ENCODE measurements at places on chromosomes 1 and 21. TPM values are rescaled to one million over a fixed set of nuclear protein-coding genes. Genes with fewer than 3 reads are reported as not detected.
A peak's percentile ranks its signal among the peaks of the same experiment; 100 is the strongest.

- no peak for DNase-seq
Measured at GRCh38 chr1:106880226-106880625, 176.2 kb upstream of the PRMT6 start.

GRCh38 chr21:25568246-25568645, 39.0 kb downstream of the MRPL39 start:
- peak; percentile 54 for DNase-seq

GRCh38 chr1:23838401-23838866, 13.2 kb upstream of the HMGCL start:
- DNase-seq, result peak; percentile 89

GRCh38 chr1:9420835-9421532, 118.3 kb upstream of the SLC25A33 start:
- no peak for DNase-seq

GRCh38 chr1:212827831-212828278, 19.6 kb downstream of the SPATA45 start:
- DNase-seq, result no peak

DNA sequence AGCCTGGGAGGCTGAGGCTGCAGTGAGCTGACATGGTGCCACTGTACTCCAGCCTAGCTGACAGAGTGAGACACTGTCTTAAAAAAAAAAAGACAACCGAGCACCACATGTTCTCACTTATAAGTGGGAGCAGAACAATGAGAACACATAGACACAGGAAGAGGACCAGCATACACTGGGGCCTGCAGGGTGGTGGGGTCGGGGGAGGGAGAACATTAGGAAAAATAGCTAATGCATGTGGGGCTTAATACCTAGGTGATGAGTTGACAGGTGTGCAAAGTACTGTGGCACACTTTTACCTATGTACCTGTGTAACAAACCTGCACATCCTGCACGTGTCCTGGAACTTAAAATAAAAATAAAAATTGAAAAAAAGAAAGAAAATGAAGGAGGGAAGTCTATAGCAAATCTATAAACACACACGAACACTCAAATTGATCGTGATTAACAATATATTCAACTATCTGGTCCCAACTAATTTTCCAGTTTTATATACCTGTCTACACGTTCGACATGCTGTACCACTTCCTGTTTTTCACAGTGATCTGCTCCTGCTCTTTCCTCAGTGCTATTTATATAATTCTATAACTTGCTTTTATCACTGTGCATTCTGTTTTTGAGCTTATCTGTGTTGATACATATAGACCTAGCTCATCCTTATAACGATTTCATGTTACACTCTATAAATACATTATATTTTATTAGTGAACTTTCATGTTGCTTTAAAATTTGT, 27.2 kb downstream of the AK5 start:
- DNase-seq, result no peak

DNA sequence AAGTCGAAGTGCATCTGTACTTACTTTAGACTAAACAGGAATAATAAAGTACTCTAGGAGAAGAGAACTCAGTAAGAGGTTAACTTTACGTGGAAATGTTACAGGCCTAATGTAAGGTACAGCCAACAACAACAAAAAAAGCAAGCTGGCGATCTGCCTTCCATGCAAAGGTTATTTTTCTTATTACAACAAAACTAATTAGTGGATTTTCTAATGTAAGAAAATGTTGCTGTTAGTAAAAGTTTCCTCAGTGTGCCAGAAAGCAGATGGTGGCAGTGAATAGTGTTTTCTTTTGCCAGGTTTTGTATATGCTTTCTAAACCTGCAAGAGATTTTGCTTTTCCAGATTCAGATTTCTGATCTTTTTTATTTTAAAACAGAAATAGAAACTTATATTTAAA, 179.2 kb downstream of the NFIA start:
- no peak for DNase-seq

GRCh38 chr1:7585216-7585907, 185.7 kb upstream of the VAMP3 start:
- DNase-seq, result no peak

DNA sequence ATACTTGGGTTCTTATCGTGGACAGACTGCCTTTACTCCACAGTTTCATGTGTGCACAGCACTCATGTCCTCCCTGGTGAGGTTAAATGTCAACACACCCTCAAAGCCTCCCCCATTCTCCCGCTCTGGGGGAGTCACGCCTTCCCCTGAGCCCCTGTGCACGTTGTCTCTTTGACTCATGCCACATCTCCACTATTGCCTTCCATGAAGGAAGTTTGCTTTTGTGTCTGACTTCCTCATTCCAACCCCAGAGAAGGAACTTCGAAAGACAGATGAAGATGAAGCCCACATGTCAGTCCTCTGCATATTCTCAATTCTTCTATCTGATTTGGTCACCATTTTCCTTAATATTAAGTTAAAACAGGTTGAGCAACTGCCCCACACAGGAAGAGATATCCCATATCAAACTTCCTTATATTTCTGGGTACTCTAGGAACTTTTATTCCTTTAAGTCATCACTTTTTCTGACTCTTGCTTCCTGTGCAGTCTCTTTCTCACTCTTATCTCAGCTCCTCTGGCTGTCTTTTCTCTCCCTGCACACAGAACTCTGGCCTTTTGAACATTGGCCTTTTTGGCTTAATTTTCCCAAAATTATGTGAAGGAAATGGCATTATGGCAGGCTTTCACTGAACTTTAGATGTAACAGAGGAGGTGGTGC, 41.5 kb downstream of the C4BPA start:
- no peak for DNase-seq

RGSL1 gene
- polyA plus RNA-seq, result not detected

TNFRSF8 gene
- 0.36 TPM for polyA plus RNA-seq

DNA sequence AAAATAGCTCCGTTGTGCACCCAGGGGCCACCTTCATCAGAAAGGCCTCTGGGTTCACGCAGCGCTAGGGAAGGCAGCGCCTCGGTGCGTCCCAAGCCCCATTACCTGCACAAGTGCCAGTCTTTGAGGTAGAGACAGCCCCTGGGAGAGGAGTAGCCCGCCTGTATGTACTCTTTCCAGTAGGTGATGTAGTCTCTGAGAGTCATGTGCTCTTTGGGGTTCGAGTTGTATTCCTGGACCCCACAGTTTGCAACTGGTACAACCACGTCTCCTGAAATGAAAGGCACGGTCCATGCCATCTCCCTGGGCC, 601 bp downstream of the JMJD4 start:
- no peak for DNase-seq

ELAPOR1 gene
- 0.91 TPM for polyA plus RNA-seq

GRCh38 chr1:11134251-11134897, 34.7 kb upstream of the EXOSC10 start:
- no peak for DNase-seq

DNA sequence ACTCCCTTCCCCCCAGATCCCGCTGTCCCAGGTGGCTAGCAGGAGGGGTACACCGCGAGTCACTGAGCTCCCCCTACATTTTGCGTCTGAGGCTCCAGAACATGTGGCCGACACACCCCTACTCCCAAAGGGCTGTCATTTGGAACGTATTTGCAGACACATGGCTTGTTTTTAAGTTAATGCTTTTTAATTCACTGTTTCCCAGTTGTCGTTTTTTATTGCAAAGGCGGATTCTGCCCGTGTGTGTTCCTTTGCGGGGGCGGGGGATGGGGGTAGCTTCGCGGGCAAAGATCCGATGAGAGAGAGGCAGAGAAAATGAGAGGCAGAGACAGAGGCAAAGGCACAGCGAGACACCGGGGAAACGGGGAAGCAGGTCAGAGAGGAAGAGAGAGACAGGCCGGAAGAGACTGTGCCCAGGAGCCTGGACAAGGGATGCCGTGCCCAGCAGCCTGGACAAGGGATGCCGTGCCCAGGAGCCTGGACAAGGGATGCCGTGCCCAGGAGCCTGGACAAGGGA, 270.2 kb downstream of the FOXD2 start:
- DNase-seq, result no peak

DNA sequence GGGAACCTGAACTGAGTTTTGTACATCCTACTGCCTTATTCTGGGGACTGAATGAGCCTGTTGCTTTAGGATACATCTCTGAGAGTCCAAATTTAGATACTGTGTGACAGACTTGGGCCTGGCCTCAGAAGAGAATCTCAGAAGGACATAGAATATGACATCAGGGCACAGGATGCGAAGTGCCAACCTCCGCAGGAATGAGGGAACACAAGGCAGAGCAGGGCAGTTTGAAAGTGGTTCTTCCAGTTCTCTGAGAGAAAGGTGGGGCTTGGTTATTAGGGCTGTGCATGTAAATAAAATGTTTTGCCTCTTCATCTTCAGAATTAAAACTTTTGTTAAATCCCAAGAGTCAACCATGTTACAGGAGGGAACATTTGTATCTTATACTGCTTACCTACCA, 23.1 kb downstream of the TRAF5 start:
- no peak for DNase-seq

DNA sequence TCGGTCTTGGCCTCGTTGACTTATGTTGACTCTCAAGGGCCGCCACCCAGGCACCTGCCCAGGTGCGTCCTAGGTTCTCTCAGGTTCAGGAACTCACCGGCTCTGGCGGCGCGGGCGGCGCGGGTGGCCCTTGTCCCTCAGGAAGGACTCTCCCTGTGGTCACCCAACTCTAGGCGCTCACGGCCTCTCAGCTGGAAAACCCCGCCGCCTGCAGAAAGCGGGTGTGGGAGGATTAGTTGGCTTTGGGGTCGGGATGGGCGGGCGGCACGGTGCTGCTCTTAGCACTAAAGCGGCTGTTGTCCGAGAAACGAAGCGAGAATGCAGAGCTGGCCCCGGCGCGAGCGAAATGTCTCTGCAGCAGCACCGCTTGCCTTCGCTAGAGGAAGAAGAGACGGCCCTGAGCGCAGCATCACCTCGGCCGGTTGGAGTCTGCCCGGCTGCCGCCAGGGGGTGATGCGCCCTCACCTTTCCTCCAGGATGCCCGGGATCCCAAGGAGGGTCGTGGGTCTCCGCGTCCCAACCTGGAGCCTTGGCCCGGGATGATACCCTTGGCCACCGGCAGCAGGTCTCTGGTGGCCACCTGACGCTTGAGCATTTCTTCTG, 8.1 kb upstream of the TADA1 start:
- DNase-seq, result peak; percentile 56

Data from B cell (primary cell).